ENCODE measurements at places on chromosomes 5 and 9.

GRCh38 chr5:81898403-81898802 is 73.4 kb upstream of the ATG10 start:
- DNase-seq, result no peak

DNA sequence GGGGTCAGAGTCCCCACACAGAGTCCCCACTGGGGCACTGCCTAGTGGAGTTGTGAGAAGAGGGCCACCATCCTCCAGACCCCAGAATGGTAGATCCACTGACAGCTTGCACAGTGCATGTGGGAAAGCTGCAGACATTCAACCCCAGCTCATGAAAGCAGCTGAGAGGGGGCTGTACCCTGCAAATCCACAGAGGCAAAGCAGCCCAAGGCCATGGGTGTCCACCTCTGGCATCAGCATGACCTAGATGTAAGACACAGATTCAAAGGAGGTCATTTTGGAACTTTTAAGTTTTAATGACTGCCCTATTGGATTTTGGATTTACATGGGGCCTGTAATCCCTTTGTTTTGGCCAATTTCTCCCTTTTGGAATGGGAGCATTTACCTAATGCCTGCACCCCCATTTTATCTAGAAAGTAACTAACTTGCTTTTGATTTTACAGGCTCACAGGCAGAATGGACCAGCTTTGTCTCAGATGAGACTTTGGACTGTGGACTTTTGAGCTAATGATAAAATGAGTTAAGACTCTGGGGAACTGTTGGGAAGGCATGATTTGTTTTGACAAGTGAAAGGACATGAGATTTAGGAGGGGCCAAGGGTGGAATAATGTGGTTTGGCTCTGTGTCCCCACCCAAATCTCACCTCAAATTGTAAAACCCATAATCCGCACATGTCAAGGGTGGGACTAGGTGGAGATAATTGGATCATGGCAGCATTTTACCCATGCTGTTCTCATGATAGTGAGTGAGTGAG is 56.3 kb upstream of the ITGA1 start:
- DNase-seq, result no peak

DNA sequence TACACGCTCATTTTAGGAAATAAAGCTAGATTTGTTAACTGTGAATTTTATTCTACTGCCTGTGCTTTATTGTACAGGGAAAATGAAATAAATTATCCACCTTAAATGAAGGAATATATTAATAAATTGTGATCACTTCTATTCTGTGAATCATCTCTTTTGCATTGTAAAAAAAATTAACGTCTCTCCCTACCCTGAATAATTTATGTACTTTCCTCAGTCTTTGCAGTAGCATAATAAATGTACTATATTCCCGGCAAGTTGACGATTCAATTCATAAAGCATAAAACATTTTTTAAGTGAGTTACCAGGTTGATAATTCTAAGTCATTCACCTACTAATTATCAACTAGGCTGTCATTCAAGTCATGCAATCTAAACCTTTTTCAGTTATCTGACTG is 1425.3 kb upstream of the CDH9 start:
- DNase-seq, result no peak

DNA sequence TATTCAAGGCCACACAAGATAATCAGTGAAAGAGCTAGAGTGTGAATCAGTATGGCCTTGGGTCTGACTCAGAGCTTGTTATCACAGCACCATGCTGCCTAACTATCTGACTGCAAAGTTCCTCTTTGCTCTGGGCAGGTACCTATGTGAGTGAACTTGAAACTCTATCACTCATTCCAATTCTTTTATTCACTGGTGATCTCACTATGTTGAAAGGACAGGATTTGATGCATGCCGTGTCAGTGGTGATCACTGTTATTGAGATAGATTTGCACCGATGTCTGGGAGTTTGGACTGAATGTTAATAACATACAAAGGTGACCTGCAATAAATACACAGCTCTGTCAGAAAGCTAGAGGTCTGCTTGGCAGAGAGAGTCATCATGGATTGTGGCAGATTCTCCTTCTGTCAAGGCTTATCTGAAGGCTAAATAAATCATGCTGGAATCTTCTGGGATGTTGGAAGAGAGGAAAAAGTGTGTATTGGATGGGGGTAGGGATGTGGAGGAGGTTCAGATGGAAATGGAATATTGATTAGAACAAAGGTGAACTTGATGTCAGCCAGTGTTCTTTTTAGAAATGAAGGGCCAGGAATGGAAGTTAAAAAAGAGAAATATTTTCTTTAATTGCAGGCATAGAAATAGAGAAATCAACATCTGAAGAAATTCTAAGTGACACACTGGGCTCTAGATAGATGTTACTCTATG is 91.8 kb upstream of the TNC start:
- DNase-seq, result no peak

All from astrocyte of the hippocampus (primary cell).